Neural progenitor cell (in vitro differentiated cells): ENCODE measurements at places on chromosomes 5 and 9.

GRCh38 chr5:126763371-126763770 lies 13.6 kb upstream of the LMNB1 start:
- no peak for DNase-seq

DNA sequence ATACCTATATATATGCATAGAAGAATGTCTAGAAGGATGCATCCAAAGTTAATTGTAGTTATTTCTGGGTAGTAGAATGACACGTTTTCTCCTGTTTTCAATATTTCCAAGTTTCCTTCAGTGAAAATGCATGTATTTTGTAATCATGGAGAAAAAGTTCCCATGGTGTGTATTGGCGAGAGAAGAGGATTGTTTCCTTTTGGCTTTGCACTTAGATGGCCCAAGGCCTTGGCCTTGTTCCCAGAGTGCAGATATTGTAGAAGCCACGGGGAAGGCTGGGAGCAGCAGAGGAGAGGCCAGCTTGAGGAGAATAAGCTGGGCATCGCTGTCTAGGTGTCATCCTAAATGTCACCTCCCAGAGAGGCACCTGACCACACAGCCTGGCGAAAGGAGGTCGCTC lies 44.0 kb downstream of the IRF1 start:
- DNase-seq, result no peak

DNA sequence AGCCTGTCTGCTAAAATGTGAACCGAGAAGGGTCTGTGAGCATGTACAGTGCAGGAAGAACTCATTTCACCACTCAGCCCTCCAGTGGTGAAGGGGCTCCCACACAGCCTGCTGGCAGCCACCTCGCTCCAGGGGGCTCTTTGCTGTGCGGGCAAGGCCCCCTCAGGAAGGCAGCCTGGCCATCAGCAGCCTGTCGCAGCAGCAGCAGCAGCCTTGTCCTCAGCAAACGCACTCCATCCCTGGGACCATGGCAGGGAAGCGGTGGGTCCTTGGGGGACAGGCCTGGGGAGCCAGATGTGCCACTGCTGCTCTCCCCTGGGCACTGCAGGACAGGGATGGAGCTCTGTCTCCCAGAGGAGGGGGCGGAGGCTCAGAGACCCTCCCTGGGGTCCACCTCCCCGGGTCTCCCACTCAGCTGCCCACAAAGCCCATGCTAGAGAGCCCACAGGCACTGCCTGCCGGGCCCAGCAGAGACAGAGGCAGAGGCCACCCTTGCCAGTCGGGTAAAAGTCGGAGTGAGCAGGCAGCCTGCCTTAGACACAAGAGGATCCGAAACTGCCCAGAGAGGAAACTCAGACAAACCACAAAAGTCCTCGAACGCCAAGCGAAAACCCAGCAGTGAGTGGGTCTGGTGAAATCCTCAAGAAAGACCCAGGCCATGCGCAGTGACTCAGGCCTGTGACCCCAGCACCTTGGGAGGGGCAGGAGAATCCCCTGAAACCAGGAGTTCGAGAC lies 8.0 kb downstream of the BRD3 start:
- peak; percentile 11 for DNase-seq

- DNase-seq, result no peak
Measured at GRCh38 chr5:173742432-173742816, 126.0 kb upstream of the BOD1 start.

DNA sequence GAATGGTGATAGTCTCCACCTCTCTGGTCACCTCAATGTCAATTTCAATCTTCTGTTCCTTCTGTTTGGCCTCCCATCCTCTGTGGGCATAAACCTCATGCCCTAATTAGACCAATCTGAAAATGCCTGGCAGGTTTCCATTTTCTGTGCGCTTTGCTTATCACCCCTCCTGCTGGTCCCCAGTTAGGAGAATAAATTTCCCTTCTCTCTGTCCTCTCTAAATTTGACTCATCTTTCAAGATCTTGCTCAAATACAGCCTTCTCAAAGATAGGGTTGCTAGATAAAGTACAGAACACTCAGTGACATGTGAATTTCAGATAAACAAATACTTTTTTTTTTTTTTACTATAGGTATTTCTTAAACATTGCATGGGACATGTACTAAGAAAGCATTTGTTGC lies 69.4 kb upstream of the CD180 start:
- no peak for DNase-seq

DNA sequence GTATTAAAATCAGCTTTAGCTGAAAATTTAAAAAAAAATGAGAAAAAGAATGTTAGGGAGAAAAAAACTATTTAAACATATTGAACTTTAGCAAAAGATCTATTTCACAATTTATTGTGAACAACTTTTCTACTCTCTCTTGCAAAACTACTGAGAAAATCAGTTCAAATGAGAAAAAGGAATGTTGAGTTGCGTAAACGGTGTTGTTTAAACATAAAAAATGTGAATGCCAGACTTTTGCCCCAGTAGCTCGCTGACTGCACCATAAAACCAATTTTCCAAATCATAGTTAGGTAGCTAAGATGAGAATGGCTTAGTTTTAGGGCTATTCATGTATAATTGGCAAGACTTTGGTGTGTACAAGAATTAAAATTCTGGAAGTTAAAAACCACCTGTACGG lies 13.4 kb upstream of the RAD23B start:
- no peak for DNase-seq

DNA sequence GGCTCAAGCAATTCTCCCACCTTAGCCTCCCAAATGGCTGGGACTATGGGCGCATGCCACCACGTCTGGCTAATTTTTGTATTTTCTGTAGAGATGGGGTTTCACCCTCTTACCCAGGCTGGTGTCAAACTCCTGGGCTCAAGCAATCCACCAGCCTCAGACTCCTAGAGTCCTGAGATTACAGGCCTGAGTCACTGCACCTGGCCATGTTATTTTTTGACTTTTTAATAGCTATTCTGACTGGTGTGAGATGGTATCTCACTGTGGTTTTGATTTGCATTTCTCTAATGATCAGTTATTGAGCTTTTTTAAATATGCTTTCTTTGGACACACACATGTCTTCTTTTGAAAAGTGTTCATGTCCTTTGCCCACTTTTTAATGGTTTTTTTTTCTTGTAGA lies 38.2 kb downstream of the FBXW2 start:
- DNase-seq, result no peak

GRCh38 chr5:149153751-149154610 lies 12.7 kb downstream of the ABLIM3 start:
- DNase-seq, result no peak

GRCh38 chr5:55324815-55325418 lies 17.1 kb downstream of the MTREX start:
- peak; percentile 20 for DNase-seq

DNA sequence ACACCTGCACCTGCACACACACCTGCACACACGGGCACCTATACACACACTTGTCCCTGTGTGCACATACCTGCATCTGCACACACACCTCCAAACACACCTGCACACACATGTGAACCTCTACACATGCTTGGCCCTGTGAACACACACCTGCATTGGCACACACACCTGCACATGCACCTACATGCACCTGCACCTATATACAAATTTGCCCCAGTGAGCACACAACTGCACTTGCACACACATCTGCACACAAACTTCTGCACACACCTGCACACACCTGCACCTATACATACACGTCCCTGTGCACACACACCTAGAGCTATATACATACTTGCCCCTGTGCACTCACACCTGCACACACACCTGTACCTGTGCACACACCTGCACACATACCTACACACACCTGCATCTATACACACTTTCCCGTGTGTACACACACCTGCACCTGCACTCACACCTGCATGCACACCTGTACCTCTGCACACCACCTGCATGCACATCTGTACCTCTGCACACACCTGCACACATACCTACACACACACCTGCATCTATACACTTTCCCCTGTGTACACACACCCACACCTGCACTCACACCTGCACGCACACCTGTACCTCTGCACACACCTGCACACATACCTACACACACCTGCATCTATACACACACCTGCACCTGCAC lies 21.5 kb upstream of the LPCAT1 start:
- no peak for DNase-seq

GRCh38 chr5:166722939-166723338 lies 1568.5 kb upstream of the WWC1 start:
- no peak for DNase-seq

DNA sequence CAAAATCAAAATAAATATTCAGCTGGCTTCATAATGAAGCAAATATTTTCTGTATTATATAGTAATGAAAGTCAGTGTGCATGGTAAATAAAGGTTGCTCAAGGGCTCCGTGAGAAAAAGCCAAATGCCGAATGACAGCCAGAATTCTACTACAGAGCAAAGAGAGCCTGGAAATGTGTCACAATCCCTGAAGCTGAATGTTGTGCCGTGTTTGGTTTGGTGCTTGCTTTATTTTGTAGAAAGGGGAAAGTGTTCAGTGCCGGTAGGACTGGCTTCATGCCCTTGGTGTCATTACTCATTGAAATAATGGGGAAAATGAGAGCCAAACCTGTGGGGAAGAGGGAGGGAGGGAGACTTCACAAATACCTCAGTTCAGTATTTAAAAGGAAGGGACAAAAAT lies 26.8 kb upstream of the ADAMTSL1 start:
- DNase-seq, result no peak

DNA sequence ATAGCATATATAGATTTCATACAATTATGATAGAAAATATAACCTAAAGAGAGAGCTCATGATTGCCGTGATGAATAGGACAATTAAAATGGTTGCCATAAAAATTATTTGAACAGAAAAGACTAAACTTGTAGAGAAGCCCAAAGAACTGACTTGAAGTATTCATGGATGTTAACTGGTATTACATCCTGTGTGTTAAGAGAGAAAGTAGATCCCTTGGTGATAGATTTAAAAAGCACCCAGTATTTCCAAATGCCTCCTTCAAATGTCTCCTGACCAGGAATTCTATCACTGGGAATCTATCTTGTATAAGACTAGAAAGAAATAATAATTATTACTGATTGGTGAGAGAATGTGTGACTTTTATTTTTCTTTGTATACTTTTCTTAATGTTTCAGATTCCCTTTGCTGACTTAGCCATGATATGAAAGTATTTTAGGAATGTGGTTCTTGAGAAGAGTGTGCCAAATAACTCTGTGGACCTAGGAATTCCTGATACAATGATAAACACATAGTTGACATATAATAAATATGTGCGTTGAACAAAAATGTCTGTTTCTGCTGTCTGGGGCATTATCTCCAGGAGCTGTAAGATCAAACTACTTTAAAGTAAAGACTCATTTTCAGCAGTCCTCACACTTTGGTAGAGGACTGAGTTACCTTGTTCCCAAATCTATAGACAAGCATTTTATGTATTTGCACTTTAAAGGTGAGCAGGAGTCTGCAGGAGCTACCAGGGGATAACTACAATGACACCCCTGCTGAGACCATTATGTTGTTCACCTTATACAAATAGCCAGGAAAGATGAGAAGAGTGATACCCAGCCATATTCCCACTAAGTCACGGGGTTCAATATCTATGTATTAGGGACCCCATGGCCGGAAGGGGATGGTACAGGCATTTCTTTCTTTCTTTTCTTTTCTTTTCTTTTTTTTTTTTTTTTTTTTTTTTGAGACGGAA lies 211.1 kb upstream of the TLE4 start:
- no peak for DNase-seq

- no peak for DNase-seq
Measured at GRCh38 chr9:122975196-122975595, 34.4 kb downstream of the RABGAP1 start.

DNA sequence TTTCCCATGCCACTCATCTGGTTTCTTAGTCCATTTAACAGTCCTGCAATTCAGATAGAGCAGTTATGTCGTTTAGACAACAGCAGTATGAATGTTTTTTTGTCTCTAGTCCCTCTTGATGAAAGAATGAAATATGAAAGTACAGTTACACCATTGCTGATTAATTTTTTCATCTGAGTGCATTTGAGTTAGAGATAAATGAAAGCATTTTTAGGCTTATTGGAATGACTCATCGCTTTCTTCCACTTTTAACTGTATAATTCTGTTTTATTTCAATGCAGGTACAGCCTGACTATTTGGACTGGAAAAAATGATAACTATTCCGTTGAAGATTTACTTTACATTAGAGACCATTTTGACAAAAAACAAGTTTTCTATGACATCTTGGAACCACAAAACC lies 28.7 kb downstream of the ANKRD34B start:
- DNase-seq, result no peak

DNA sequence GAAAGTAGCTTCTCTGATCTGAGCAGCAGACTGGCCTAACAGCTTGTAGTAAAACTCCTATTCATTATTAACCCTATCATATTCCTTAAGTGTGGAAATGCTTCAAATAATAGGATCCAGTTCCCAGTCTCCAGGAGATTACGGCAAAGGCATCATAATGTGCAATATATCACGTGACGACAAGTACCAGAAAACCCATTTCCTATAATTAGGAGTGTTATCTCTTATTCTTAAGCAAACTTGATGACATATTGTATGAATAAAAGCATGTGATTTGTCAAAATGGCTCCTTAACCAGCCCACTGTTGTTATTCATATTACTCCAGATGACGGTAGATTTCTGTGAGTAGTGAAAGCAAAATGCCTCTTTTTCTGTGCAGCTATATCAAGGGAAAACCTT lies 2.9 kb downstream of the SV2C start:
- no peak for DNase-seq

GRCh38 chr5:61329550-61330128 lies 2.4 kb upstream of the ZSWIM6 start:
- peak; percentile 49 for DNase-seq

GRCh38 chr9:12776513-12777055 lies 1.8 kb downstream of the LURAP1L start:
- no peak for DNase-seq

DNA sequence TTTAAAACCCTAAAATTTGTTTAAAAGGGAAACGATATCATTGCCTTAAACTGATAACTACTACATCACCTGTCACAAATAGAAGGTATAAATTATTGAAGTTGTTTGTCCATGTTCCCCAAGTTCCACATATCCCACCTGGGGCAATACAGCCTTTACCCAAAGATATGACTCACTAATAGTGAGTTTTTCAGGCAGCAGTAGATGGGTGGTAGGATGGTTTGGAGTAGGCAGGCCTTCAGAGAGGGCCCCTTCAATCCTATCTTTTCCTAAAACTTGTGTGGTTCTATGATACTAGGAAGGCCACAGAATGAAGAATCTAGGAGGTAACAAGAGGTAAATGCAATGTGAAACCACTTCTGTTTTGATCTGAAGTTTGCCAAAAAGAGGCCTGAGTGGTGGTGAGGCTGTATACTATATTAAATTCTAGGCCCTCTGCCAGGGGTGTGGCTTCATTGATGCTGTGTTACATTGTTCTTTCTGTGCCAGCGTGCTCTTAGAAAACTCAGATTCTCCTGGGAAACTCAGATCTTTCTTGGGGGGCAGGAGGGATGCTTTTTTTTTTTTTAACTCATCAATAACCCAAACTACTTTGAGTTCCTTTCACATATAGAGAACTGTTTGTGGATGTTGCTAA lies 7.2 kb downstream of the CYSTM1 start:
- no peak for DNase-seq
